ENCODE measurements at places on chromosomes 11 and 22. TPM values are rescaled to one million over a fixed set of nuclear protein-coding genes. Genes with fewer than 3 reads are reported as not detected.

TUBA8 gene
- polyA plus RNA-seq: 3.8 TPM

RAG2 gene
- 0.53 TPM for polyA plus RNA-seq

- no peak for DNase-seq
Measured at GRCh38 chr11:6604081-6604626, 580 bp downstream of the ILK start.

DNA sequence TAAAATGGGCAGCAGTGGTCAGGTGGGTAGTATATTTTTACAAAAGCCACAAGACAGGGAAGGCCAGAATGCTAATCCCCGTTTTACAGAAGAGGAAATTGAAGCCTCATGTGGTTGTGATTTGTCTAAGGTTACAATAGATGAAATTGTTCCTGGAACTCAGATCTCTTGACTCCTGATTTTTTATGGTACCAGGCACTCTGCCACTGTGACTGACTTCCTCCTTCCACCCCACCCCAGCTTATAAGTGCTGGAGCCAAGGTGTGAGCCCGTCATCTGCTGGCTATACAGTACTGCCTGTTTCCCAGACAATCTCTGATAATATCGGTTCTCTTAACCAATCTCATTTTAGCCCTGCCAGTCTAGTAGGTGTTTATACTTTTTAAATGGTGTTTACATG is 1.9 kb downstream of the SLC5A1 start:
- no peak for DNase-seq
